ENCODE measurements at places on chromosomes 16 and 17.

GRCh38 chr17:3857261-3858105 lies 11.4 kb upstream of the NCBP3 start:
- no peak for DNase-seq

- DNase-seq = no peak
Measured at GRCh38 chr17:4020096-4020495, 55.9 kb upstream of the ATP2A3 start.

DNA sequence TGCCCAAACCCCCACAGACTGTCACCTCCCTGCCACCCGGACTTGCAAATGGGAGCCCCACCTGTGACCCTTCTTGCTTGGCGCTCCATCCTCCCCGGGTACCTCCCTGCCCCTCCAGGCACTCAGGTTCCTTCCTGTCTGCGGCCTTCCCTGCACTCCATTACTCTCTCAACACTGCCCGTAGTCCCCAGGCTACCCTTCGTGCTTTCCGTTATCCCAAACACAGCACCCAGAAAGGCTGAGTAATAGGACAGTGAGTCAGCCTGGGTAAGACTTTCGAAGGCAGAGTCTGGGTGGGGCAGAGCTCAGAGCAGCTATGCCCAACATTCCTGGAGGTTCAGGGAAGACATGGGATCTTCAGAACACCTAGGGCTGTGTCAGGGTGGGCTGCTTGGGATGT lies 16.6 kb upstream of the C16orf74 start:
- no peak for DNase-seq

- no peak for DNase-seq
Measured at GRCh38 chr17:40072040-40072734, 9.4 kb downstream of the THRA start.

DNA sequence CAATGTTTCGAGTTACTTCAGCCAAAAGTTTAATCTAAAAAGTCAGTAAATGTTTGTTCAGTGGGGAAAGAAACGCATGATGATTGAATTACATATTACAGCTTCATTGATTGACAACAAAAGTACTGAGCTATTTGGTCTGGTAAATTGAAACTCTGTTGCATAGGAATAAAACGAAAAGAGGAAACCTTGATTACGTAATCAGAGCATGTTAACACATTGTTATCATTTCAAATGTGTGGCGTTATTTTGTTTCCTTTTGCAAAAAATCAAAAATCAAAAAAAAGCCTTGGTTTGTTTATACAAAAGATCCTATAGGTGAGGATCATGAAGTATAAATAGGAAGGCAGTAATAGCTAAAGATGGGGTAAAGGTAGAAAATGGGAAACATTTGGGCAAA lies 19.5 kb upstream of the CA10 start:
- DNase-seq = no peak

- DNase-seq = no peak
Measured at GRCh38 chr17:78958641-78959127, 21.0 kb downstream of the LGALS3BP start.

DNA sequence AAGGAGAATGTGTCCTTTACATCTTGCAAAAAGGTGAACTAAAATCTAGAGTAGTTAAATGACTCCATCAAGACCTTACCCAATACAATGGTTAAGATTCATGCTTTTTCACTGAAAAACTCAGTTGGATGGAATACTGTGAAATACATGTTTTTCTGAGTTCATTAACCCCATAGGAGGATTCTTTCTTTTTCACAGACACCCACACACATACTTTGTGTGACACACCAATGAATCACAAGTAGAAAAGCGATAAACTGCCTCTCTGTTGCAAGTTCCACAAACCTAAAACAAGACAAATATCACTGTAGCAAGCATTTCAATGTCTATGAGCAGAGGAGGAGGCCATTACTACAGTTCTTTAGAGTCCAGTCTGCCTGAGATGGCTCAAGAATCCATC lies 258.8 kb upstream of the CDH5 start:
- DNase-seq = no peak

- DNase-seq = no peak
Measured at GRCh38 chr17:70230850-70231640, 61.7 kb downstream of the KCNJ2 start.

DNA sequence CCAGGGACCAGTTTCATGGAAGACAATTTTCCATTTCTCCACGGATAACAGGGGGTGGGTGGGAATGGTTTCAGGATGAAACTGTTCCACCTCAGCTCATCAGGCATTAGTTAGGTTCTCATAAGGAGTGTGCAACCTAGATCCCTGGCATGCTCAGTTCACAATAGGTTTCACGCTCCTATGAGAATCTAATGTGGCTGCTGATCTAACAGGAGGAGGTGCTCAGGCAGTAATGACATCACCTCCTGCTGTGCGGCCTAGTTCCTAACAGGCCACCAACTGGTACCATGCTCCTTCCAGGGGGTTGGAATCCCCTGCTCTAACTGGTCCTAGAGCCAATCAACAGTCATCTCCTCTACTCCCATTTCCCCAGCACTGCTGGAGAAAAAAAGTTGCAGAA lies 19.9 kb downstream of the TEX14 start:
- DNase-seq = no peak

DNA sequence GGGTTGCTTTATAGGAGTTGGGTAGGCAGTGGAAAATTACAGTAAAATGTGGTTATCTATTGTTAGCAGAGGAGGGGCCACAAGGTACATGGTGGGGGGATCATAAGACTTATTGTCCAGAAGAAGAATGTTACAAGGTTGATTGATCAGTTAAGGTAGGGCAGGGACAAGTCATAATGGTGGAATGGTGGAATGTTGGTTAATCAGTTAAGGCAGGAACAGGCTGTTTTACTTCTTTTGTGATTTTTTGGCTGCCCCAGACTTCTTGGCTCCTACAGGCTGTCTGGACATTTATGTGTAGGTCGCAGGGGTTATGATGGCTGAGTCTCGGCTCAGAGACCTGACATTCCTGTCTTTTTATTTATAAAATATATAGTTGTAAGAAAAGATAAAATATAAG lies 2277.1 kb downstream of the TP53TG3F start:
- DNase-seq = no peak

DNA sequence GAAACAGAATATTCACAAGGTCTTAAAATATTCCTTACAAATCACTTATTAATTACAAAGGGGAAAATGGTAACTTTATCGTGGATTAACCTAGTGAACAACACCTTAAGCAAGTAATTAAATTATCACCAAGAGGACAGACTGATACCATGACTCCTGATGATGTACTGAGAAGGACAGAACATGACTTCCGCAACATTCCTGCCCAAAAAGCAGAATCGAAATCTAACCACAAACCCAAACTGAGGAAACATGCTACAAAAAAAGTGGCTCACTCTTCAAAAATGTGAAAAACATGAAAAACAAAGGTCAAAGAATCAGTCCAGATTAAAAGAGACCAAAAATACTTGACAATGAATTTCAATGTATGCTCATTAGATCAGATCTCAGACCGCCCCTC lies 151.5 kb downstream of the AATF start:
- DNase-seq = no peak

- no peak for DNase-seq
Measured at GRCh38 chr17:64546716-64547115, 39.9 kb downstream of the CEP95 start.

All from frontal cortex (tissue), 4 donors.